ENCODE measurements at places on chromosomes 2 and 18.

GRCh38 chr2:222734703-222735014, 63.2 kb downstream of the MOGAT1 start:
- no peak for DNase-seq

- DNase-seq: peak; percentile 2
These were observed 124.5 kb downstream of the DCDC2C start for GRCh38 chr2:3827673-3828575.

- no peak for DNase-seq
These were observed 7.3 kb downstream of the TEX51 start for GRCh38 chr2:126905991-126906390.

DNA sequence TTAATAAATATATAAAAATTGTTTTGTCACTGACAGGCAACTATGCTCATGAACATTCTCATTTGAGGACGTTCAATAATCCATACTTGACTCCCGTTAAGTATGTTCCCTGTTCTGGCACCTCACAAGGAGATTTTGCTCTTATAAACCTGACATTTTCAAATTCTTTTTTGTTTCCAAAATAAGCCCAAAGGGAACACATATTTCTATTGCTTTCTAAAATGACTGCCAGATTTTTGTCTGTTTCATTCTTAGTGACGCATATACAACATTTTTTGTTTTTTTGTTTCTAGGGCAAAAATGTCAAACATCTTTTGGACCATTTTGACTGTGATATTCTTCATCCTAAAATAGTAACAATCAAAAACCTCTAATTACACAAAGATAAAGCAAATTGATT, 50.5 kb downstream of the CYTIP start:
- DNase-seq: no peak

DNA sequence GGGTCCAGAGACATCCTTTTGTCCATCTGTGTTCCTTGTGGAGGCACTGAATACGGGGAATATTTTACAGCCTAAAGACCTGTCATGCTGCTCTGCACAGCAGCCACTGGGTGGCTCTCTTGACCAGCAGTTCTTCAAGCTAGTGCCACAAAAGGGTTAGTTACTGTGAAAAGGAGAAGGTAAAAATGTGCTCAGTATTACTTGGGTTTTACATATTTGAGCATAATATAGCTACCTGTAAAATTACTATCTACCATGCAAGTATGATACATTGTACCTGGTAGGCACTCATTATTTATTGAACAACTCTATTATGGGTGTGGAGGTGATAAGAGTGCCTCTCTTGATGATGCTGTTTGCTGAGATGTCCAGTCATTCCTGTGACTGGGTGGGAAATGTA, 23.6 kb downstream of the FZD5 start:
- DNase-seq: peak; percentile 40

GRCh38 chr2:51711766-51712165, 679.8 kb upstream of the NRXN1 start:
- no peak for DNase-seq

DNA sequence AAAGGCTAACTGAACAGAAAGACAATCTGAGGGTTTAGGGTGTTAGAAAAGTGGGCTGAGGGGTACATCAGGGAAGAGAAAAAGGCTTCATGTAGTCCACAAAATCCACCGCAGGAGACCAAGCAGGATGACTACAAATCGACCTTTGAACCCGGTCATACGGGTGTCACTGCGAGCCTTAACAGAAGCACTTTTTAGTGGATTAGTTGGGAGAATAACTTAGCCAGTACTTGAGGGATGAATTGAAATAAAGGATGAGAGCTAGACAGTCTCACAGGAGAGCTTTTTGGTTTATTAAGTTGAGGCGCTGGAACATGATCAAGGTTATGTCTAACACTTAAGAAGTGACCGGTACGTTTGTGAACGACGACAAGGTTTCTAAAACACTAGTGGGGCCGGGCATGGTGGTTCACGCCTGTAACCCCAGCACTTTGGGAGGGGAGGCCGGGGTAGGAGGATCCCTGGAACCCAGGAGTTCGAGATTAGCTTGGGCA, 217.7 kb downstream of the MCFD2 start:
- DNase-seq: no peak

DNA sequence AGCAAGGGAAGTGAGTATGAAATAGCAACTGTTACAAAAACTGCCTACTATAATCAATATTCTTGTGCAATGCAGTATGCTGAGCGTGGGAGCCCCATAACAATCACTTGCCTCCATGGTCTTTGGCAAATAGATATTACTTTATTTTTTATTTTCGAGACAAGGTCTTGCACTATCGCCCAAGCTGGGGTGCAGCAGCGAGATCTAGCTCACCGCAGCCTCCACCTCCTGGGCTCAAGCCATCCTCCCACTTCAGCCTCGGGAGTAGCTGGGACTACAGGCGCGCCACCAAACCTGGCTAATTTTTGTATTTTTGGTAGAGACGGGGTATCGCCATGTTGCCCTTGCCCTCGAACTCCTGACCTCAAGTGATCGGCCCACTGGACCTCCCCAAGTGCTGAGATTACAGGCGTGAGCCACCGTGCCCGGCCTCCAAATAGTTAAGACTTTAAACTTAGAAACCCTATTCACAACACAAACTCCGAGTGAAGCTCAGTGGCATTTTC, 1.2 kb upstream of the CCNT2 start:
- DNase-seq: peak; percentile 5

DNA sequence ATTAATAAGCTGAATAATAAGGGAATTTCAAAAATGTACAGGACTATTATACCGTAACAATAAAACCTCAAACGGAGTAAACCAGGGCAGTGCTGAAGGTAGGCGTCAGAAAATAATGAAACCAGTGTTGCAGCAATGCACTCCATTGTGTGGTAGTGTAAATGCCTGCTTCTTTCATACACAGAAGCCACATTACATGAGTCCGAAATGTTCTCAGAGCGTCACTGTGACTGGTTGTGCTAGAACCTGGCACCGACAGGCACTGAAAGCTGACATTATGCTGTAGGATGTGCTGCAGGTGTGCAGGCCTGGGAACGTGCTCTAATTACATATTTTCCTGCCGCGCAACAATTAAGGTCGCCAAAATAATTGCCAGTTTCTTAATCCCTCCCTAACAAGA, 53.3 kb downstream of the ZEB2 start:
- DNase-seq: no peak

DNA sequence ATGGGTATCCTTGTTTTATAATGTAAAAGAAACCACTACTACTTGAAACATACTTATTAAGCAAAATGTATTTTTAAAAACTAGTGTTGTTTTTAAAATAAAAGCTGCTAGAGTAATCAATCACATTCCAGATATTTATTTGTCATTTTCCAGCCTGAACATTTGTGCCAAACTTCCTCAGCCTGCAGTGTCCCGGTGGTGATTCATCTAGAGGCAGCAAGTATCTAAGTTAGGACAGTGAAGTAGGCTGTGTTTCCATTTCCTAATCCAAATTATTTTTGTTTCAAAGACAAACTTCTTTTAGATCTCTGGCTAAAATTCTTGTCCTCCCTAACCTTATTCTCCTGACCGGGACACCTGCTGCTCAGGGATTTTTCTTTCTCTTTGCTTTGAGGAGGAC, 12.8 kb upstream of the GCG start:
- no peak for DNase-seq

DNA sequence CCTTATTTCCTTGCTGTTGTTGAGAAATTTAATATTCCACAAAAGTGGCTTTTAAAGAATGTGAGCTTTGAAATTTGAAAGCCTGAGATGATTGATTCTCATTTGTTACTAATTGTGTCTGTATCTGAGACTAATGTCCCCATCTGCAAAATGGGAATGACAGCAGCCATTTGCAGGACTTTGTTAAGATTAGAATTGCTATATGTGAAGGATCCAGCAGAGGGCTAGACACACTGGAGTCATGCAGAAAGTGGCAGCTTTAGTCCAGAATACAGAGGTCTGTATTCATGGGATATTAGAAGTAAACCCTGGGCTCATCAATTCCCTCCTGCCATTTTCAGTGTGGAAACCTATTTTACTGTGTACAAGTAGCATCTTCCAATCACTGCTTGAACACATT, 296.5 kb upstream of the GYPC start:
- DNase-seq: no peak

- DNase-seq: no peak
These were observed 79.5 kb downstream of the INPP4A start for GRCh38 chr2:98524168-98524567.

- no peak for DNase-seq
These were observed 3.0 kb downstream of the RBM45 start for GRCh38 chr2:178115271-178115670.

- no peak for DNase-seq
These were observed 24.8 kb downstream of the IGFBP2 start for GRCh38 chr2:216657980-216658379.

DNA sequence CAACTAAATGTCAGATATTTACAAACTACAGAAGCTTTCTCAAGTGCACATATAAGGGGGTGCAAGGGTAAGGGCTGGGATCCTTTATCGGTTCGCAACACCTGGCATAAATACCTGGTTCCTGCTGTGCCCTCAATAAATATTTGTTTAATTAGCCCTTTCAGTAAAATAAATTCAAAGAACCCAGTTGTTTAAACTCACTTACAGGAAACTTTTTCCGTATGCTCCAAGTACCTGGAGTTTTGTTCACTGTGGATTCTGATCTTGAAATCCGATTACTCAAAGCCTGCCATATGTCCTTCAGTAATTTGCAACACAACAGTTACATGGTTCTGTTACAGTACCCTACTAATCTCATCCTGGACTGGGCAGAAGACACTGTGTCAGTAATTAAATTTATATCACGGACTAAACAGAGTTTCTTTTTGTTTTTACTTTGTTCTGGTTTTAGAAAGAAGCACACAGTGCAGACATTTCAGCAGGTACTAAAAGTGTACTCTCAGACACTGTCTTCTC, 36.9 kb downstream of the TBC1D8 start:
- no peak for DNase-seq

DNA sequence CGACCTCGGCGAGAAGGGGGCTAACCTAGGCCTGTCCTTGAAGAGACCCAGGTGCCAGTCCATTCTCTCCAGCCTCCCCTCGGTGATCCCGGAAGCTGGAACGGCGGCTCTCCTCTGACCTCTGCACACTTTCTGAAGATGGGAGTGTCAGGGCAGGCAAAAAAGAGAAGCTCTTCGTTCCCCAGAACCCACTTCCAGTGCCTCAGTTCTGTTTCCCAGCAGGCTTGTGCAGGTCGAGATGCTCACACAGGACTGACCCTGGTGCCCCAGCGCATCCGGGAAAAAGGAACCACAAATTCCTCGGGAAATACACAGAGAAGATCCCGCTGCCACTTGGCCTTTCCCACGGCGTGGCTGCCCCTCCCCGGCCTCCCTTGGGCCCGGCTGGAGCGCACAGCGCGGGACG, 681 bp upstream of the PTPN18 start:
- DNase-seq: no peak

DNA sequence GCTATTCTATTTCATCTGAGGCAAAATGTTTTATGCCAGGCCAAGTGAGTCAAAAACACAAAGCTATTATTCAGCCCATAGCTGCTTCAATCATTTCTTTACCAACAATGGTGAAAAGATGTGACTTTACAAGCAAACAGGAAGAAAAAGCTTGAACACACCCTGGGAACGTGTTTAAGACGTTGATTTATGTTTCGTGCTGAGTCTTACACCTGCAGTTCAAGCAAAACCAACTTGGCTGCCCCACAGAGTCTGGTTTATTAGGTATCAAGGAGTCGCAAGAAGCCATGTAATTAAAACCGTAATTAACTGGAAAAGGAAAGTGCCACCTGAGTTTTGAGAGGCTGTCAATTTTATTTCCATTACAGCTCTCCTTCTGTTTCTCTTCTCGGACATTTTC, 295.5 kb downstream of the MEIS1 start:
- no peak for DNase-seq

DNA sequence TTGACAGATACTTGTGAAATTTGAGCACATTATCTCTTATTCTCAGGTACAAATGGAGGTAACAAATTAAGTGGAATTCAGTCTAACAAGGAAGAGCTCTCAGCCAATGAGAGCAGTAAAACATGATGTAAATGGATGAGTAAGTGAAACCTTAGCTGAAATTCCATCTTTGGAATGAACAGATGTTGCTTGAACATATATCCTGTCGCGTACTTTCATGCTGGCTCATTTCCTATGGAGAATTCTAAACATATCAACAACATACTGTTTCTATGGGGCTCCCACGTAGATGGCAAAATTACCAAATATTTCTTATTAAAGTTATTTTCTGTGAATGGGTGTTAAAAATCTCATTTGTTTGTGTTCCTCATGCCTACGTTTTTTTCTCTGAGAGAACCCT, 256.3 kb upstream of the LINC00305 start:
- no peak for DNase-seq

DNA sequence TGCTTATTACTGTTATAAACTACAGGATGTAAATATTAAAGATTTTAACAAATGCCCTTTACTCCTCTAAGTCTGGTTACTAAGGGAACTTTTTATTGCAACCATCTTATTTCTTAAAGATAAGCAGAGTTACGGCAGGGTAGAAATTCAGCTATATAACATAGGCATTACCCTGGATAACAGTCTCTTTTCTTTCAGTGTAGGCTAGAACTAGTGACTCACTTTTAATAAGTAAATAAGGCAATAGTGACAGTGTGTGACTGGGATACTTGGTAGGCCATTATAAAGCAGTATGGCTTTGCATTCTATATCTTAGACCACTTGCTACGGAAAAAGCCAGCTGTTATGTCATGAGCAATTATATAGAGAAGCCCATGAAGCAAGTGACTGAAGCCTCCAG, 1041.0 kb upstream of the NRXN1 start:
- DNase-seq: no peak

DNA sequence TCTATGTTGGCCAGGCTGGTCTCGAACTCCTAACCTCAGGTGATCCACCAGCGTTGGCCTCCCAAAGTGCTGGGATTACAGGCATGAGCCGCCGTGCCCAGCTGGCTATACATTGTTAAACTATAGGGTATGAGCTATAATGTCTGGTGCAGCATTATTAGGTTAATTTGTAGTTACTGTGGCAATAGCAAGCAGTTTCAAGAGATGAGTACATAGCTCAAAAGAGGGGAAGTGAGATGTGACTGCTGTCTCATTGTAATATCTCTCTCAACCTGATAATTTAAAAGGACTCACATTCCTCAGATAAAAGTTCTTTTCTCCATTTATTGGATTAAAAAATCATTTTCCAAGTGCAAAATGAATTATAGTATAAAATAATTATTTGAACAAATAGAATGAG, 116.4 kb downstream of the INO80D start:
- DNase-seq: no peak

GRCh38 chr2:133667085-133667484, 98.8 kb upstream of the NCKAP5 start:
- no peak for DNase-seq

All from thymus (tissue), 14 donors.